ENCODE measurements at places on chromosomes 6 and 20. TPM values are rescaled to one million over a fixed set of nuclear protein-coding genes. Genes with fewer than 3 reads are reported as not detected.
A peak's percentile ranks its signal among the peaks of the same experiment; 100 is the strongest.

- peak; percentile 43 for DNase-seq
These were observed 18.4 kb downstream of the SCP2D1 start for GRCh38 chr20:18831830-18832499.

The MYB gene
- 7.4 TPM for total RNA-seq

GRCh38 chr6:159996087-159996622 is 27.3 kb downstream of the IGF2R start:
- DNase-seq = no peak

DNA sequence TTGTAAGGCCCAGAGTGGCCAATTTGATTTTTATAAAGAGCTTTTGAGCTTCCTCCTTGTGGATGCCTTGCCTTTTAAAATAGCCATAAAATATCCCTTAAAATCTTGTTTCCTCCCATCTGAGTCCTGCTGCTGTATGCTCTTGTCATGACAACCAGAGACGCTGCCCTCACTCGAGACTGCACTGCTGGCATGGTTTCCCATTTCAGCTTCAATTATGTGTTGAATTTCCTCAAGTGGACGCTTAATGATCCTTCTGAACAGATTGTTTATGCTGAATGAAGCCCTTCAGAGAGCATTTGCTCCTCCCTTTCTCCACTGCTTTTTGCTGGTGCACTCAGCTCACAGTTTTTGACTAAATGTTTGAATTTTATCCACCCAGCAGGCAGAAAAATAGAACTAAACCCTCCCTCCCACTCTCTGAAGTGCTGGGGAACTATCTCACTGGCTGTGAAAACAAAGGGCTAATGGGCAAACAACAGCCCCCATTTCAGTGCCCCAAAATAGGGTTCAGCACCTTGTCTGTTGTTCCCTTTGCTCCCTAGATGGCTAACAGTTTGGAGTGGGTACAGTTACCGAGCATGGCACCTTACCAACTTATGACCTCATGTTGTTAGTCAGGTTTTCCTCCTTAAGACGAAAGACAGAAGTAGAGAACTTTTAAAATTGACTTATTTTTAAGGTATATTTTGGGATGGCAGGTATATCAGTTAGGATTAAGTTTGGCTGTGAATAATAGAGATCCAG is 45.5 kb upstream of the RNF8 start:
- DNase-seq = peak; percentile 67

The NHLRC1 gene
- total RNA-seq = 3.4 TPM

- DNase-seq = no peak
These were observed 87.4 kb downstream of the ZHX3 start for GRCh38 chr20:41230136-41230535.

- DNase-seq = peak; percentile 52
These were observed 9.9 kb upstream of the PCIF1 start for GRCh38 chr20:45924391-45925261.

GRCh38 chr6:167137881-167138280 is 15.0 kb downstream of the CCR6 start:
- no peak for DNase-seq

DNA sequence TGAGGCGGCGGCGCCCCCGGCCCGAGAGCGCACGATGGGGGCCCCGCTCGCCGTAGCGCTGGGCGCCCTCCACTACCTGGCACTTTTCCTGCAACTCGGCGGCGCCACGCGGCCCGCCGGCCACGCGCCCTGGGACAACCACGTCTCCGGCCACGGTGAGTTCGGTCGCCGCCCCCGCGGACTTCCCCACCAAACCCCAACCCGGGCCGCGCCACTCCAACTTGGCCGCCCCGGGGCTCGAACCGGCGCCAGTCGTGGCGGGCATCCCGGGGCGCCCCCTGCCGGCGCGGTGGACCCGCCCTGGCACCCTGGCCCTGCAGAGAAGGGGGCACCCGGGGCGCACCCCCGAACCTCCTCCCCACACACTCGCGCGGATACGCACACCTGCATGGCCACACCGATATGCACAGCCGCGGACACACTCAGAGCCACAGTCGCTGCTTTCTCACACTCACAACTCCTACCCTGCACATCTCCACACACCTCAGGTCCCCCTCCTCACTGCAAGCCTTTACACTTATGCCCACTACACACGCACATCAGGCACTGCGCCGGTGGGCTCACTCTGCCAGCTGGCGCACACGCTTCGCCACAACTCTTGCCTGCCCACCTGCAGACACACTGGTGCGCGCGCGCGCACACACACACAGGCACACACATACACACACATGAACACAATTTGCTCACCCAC is 535 bp downstream of the VSTM2L start:
- no peak for DNase-seq

GRCh38 chr6:14501240-14501639 is 383.7 kb downstream of the CD83 start:
- no peak for DNase-seq

The TTI1 gene
- total RNA-seq = 40.3 TPM

DNA sequence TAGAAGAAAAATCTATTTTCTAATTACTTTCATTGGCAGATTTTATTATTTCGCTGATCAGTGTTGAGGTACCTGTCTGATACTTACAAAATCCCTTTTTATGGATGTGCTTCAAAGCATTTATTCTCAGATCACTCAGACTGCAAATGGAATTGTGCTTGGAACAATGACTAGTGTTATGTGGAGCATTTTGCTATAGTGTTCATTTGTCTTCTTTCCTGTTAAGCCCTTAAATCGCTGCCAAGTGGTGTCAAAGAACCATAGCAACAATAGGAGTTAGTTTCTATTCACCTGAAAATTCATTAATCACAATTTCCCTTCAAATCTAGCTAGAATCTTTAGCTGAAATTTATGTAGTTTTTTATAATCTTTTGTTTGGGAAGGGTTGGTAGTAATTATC is 29.8 kb downstream of the SMPDL3A start:
- no peak for DNase-seq

DNA sequence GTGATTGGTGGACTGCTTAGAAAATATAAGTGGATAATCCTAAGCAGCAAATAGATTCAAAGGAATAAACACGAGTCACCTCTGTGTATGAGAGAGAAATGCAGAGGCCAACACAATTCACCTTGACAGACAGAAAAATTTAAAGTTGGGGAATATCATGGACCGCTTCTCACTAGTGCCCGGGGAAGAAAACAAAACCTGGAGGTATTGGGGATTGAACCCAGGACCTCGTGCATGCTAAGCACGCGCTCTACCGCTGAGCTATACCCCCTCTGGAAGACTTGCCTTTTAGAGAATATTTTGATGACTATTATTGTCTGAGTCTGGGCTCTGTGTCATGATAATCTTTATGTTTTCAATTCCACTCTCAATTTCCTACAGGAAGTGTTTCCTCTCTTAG is 111.9 kb downstream of the TRIM27 start:
- DNase-seq = peak; percentile 48

- no peak for DNase-seq
These were observed 1.1 kb downstream of the CDC25B start for GRCh38 chr20:3797226-3797545.

The TFEB gene
- total RNA-seq = 6.1 TPM

GRCh38 chr6:105346052-105346451 is 56.8 kb downstream of the PREP start:
- peak; percentile 87 for DNase-seq

The MTFR2 gene
- 12.0 TPM for total RNA-seq

The FUT9 gene
- not detected for total RNA-seq

- peak; percentile 48 for DNase-seq
These were observed 20.7 kb upstream of the SH3BGRL2 start for GRCh38 chr6:79610306-79611009.

DNA sequence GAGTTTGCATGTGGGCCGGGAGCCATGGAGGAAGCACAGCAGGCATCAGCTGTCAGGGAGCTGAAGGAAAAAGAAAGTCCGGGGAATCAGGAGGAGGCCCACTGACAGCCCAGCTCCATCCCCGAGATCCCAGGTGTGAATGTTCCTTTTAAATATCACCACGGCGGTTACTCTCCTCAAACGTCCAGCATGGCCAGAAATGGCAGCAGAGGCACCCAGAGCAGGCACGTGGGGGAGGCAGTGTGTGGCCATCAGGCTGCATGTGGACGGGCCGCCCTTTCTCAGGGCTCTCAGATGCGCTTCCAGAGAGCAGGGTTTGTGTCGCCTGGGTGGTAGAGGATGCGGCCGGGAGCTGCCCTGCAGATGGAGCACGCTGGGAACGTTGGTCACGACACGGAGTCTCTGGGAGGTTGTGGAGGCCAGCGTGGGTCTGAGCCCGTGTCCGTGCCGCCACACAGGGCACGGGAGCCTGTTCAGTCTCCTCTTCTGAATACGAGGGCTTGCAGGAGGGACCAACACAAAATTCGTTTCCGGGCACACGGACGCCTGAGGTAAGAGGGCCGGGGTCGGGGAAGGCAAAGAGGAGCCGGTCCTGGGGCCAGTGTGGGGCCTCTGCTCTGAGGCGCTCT is 45.3 kb upstream of the DACT2 start:
- no peak for DNase-seq

GRCh38 chr6:36519352-36519751 is 27.9 kb downstream of the STK38 start:
- no peak for DNase-seq

The SAMD5 gene
- 0.62 TPM for total RNA-seq

- no peak for DNase-seq
These were observed 138.3 kb downstream of the FLRT3 start for GRCh38 chr20:14199111-14199510.

The FNDC11 gene
- total RNA-seq = not detected

GRCh38 chr6:166675736-166676135 is 48.7 kb upstream of the RPS6KA2 start:
- DNase-seq = no peak

The NKX2-2 gene
- 2.6 TPM for total RNA-seq

The RAB44 gene
- not detected for total RNA-seq

GRCh38 chr20:6347916-6348315 is 225.1 kb upstream of the FERMT1 start:
- DNase-seq = peak; percentile 29

The TSBP1 gene
- not detected for total RNA-seq

The POU5F1 gene
- total RNA-seq = 0.39 TPM

GRCh38 chr6:143620447-143620846 is 57.3 kb upstream of the PHACTR2 start:
- DNase-seq = peak; percentile 39

DNA sequence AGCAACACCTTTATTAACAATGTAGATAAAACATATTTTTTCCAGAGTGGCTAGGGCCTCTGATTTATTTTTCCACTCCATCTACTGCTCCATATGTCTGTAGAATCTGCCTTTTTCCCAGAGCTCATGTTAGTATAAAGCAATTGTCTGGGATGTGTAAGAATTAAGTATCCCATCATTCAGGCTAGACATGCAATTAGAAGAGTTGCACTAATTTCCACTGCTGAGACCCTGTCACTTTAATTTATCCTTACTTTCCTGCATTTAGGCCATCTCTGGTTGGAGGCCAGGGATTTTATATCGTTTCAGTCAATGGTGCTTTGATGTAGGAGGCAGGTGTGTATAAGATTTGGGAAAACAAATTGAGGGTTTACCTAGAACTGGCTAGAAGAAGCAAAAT is 286.1 kb upstream of the POU3F2 start:
- no peak for DNase-seq

The CLDN20 gene
- not detected for total RNA-seq

The LAMA4 gene
- total RNA-seq = 85.6 TPM

The BANF2 gene
- total RNA-seq = not detected

DNA sequence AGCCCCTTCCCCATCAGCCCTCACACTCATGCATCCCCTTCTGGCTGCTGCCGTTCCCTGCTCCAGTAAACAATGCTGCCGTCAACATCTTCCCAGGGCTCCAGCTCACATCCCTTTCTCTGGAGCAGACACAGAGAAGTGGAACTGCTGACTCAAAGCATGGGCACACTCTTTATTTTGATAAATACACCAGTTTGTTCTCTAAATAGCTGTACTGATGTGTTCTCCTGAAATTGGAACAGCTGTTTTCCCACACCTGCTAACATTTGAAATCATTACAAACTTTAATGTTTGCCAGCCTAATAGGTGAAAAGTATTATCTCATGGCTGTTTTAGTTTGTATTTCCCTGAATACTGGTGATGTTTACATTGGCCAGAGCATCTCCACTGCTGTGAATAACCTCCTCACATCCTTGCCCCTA is 102.1 kb upstream of the NXT1 start:
- DNase-seq = no peak

The TPX2 gene
- 319 TPM for total RNA-seq

- DNase-seq = no peak
These were observed 55.0 kb downstream of the PPP1R3G start for GRCh38 chr6:5139828-5140771.

DNA sequence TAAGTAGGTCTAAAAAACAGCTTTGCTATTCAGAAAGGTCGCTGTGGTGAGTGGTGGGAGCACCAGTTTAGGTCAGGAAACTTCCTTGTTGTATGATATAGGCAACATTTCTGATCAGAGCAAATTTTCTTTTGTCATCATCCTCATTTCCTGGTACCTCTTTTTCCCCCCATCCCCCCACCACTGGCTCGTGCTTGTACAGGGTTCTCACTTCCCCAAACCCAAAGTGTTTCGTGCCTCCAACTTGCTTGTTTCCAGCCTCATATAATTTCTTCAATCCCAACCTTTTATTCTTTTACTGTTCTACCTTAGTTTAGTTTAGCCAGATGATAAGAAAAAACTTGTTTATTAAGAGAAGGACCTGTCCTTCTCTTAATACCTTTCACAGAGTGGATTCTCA is 209.4 kb upstream of the JAG1 start:
- DNase-seq = no peak

The TRDN gene
- 0.12 TPM for total RNA-seq

DNA sequence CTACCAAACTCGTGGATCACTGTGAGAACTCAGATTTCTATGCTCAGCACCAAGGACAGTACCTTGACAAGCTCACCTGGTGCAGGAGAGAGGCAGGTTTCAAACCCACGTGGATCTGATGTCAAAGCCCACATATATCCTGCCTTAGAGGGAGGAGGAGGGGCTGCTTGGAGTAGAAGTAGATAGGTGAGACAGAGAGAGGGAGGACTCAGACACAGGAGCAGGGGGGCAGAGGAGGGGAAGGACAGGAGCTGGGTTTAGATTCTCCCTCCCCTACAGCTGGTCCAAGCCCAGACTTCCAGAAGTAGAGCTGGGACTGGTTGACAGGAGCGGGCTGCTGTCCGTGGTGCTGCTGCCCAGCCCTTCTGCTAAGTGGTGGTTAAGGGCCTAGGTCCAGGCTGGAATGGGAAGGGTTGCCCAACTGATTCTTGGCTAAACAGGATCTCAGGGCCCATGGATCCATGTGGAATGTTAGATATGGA is 77.5 kb downstream of the CDH22 start:
- peak; percentile 49 for DNase-seq

GRCh38 chr6:2194643-2195042 is 50.8 kb downstream of the GMDS start:
- no peak for DNase-seq

Measured in M059J (cell line).